Posterior vena cava (tissue), 2 donors: ENCODE measurements at places on chromosomes 6 and 20. TPM values are rescaled to one million over a fixed set of nuclear protein-coding genes. Genes with fewer than 3 reads are reported as not detected.

GRCh38 chr6:13447949-13448724 is 39.3 kb downstream of the GFOD1 start:
- no peak for DNase-seq

BPIFA1 gene
- total RNA-seq = not detected

DNA sequence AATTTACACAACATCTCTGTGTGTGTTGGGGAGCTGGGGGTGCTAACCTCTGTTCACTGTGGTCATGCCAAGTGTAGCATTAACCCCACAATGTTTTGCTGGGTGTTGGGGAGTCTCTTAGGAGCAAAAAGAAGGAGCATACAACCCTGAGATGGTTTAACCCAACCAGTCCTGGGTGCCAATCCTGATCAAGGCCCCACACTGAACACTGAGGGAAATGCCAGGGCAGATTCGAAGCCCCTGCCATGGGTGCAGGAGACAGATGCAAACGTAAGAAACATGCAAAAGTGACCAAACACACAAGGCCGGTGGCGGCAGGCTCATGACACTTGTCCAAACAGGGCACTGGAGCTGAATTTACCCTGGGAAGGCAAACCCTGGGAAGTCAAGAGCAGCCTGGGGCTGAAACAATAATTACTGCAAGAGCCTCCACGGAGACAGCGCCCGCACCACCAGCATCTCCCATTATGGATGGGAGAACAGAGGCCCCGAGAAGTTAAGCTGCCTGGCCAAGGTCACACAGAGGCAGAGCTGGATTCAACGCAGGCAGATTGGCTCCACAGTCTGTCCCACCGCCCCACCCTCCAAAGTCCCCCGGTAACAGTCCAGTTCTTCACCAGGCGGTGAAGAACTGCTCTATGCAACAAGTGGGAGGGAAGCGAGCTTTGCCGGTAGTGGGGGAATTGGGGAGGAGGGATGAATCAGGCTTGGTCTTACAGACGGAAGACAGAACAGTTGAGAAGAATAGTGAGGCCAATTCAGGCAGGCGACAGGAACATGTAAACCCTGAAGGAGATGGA is 8.5 kb downstream of the ACSS1 start:
- peak; percentile 46 for DNase-seq

GRCh38 chr6:108176281-108177089 is 10.7 kb downstream of the NR2E1 start:
- DNase-seq = no peak

- DNase-seq = no peak
Observed at GRCh38 chr6:106966671-106967640, 7.6 kb downstream of the CD24 start.

SMPDL3A gene
- total RNA-seq = 6.1 TPM

GRCh38 chr6:6824381-6824780 is 235.9 kb downstream of the LY86 start:
- DNase-seq = no peak

DNA sequence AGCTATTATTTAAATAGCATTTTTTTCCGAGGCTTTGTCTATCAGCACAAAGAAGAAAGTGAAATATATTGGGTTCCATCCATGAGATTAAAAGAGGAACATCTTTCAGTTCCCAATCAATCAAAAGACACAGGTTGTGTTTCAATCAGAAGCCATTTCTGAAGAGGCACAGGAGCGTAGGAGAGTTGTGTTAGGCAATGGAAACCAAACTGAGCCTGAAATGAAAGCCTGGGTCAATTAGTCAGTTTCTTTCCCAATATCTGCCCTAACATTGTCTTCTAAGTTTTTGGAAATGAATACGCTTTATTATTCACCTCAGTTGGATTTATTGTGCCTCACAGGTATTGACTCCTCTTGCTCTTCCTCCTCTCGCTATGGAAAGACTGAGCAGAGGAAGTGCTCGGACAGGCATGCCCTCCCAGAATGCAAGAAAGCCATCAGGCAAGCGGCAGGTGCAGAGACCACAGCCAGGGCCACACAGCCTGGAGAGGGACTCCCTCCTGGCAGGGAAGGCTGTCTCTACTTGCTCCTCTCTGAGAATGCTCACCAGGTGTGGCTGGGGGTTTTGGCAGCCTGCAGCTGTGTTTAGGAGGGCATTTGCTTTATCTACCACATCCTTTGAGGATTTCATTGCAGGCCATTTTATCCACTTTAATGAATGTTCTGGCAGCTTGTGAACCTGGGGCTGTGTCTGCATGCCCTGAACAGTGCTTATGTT is 100.8 kb upstream of the NEDD9 start:
- DNase-seq = no peak

- no peak for DNase-seq
Observed at GRCh38 chr20:47672886-47673670, 112.2 kb downstream of the SULF2 start.

MUC22 gene
- total RNA-seq = not detected

PSMB9 gene
- total RNA-seq = 25.6 TPM

DNA sequence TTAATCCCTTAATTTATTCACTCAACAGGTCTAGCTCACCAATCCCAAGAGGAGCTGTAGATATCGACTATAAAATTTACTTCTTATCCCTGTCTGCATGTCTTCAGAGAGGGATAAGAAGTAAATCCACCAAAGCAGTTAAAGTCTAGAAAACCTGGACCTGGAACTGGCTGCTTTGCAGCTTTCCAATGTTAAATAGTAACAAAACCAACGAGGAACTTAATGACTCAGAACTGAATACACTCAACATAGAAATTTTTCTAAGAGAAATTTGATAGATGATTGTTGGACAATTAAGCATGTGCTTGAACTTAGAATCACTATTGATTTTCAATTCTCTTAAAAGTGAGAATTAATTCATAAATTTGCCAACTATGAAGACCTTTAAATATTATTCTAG is 11.5 kb upstream of the TMEM244 start:
- DNase-seq = no peak

OR2H2 gene
- not detected for total RNA-seq

AKAP7 gene
- 11.3 TPM for total RNA-seq

FNDC1 gene
- 2.8 TPM for total RNA-seq

DNA sequence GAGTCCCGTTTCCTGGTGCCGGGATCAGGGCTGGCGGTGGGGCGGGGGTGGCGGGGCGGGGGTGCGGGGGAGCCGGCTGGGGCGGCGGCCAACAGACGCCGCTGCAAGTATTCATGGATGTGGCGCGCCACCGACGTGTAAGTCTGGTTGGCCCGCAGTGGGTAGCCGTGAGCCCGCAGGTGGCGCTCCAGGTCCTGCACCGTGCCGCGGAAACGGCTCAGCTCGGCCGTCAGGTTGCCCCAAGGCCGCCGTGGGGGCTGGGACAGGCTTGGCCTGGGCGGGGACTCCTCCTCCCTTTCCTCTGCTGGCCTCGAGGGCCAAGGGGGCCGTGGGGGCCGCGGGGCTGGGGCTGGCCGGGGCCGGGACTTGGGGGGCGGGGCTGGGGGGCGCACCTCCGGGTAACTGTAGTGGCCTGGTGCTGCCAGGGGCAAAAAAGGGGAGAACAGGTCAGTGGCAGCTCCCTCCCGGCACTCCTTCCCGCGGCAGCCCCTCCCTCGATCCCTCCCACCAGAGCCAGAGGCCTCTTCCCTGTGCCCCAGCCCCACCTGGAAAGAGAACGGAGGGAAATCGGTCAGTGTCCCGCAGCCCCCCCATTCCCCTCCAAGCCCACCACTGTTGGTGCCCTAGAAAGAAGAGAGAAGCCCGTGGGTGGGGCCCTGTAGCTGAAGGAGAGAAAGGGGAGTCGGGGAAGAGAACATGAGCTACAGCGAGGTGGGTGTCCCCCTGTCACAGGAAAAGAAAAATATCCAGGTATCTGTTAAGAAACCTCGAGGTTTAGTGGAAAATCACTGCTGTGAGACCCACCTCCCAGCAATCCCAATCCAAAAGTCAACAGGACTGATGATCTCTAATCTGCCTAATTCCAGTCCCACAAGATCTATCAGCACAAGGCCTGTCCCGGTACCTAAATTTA is 21.3 kb downstream of the TNXB start:
- peak; percentile 96 for DNase-seq

DNA sequence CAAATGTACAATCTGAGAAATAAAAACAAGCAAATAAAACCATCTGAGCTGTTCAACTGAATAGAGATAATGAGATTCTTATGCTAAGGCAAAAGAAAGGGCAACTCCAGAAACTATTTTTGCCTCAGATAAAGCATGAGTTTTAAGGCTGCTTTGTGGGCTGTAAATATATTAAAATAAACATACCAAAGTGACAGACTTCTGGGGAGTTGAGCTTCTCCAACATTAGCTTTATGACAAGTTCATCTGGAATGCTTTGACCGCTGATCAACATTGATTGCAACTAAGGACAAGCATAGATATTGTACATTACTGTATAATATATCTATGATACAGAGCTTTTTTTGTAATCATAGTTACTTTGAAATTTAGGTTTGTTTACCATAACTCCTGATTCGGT is 19.3 kb downstream of the AK9 start:
- DNase-seq = no peak

- DNase-seq = no peak
Observed at GRCh38 chr6:150312395-150312794, 56.4 kb upstream of the IYD start.

- no peak for DNase-seq
Observed at GRCh38 chr20:53599910-53600632, 6.4 kb upstream of the ZNF217 start.

GRCh38 chr6:69914015-69914485 is 47.7 kb downstream of the COL19A1 start:
- DNase-seq = no peak

GRCh38 chr20:49230021-49230420 is 10.8 kb downstream of the DDX27 start:
- peak; percentile 51 for DNase-seq

- peak; percentile 94 for DNase-seq
Observed at GRCh38 chr6:31180500-31180899, 10.0 kb upstream of the POU5F1 start.

RAB32 gene
- total RNA-seq = 33.5 TPM

DNA sequence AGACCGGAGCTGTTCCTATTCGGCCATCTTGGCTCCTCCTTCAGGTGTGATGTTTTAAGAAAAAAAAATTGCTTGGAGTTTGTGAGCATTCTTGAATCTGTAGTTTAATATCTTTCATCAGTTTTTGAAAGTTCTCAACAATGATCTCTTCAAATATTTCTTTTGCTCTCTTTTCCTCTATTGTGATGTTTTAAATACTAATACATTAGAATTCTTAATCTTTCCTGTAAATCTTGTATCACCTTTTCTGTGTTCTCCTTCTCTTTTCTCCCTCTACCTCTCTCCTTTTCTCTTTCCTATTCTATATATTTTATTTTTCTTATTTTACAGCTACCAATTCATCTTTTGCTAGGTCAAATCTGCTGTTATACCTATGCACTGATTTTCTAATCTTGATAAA is 212.3 kb downstream of the RPS12 start:
- no peak for DNase-seq

IL17A gene
- not detected for total RNA-seq

GRCh38 chr6:30101444-30102413 is 11.2 kb downstream of the TRIM31 start:
- peak; percentile 95 for DNase-seq

- DNase-seq = no peak
Observed at GRCh38 chr6:110270165-110270564, 88.0 kb downstream of the METTL24 start.

DNA sequence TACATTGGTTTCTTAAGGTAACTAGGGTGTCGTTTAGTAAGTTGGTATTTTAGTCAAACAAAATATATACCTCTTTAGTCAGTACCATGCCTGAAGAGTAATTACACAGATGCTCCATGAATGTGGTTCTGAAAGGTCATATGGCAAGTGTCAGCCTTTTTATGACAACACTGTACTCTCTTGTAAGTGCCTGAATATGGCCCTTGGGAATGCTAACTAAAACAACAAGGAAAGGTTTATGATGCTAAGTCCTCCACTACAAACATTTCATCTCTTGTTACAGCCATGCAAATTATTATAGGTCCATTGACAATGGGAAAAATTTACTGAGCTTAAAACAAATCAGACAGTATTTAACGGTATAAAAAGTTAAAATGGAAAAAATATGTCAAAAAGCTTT is 39.0 kb upstream of the SUPT3H start:
- DNase-seq = no peak

APOM gene
- 0.60 TPM for total RNA-seq

ERVFRD-1 gene
- total RNA-seq = 0.05 TPM

CDYL gene
- 38.8 TPM for total RNA-seq

GRCh38 chr20:50073500-50073899 is 39.5 kb downstream of the UBE2V1 start:
- peak; percentile 59 for DNase-seq

DNA sequence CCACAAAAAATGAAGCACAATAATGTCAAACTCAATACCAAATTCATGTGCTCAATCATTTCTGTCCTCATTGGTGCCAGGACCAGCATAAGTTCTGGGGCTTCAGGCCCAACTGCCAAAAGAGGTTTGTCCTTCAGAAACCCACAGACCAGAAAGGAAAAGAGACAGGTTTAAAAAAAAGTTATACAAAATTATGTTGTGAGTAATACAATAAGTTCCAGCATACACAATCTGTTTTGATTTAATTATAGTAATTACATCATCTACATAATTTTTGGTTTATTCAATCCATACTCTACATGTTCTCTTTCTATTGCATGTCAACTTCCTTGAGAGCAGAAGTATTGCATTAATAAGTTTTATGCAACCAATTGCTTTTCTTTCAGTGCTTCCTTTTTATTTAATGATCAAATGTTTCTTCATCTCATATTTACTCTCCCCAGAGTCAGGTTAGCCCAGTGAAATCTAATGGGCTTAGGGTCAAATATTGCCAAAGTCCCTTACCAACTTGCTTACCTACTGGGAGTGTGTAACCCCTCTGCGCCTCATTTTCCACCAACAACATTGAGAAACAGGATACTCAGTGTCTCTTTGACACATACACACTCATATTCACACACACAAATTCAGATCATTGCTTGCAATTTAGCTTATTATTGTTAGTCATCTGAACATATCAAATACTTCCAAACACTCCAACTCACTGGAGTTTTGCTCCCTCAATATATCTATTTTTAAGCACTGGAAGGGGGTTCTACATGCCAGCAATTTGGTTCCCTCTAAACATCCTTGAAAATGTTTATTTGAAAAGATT is 424.4 kb upstream of the MARCKS start:
- no peak for DNase-seq

GRCh38 chr6:43054206-43054943 is 724 bp upstream of the CUL7 start:
- no peak for DNase-seq

GRCh38 chr6:125066140-125066539 is 87.4 kb upstream of the TPD52L1 start:
- DNase-seq = no peak

GRCh38 chr6:111441678-111442243 is 41.3 kb downstream of the REV3L start:
- DNase-seq = no peak

ENPP5 gene
- 0.71 TPM for total RNA-seq

DNA sequence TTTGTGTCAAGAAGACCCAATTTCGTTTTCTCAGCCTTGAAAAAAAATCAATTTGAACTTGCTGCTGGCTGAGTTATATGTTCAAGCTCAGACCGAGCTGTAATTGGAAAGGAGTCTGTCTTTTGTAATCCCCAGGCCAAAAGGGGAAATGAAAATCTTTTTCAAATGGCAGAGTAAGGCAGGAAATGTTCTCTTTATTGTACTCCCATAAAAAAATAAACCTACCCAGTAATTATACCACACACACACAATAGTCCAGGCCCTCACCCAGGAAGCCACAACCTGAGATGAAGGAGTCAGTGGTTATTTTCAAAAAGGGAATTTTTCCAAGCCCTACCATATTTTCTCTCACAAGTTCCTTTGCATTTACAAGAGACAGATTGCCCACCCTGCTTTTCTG is 45.3 kb downstream of the CLIC5 start:
- no peak for DNase-seq

TP53INP2 gene
- total RNA-seq = 34.0 TPM

- DNase-seq = no peak
Observed at GRCh38 chr6:6683969-6684833, 95.7 kb downstream of the LY86 start.
